Fibroblast of skin of right quadriceps (primary cell): ENCODE measurements at places on chromosomes 2 and 18.

- no peak for DNase-seq
Observed at GRCh38 chr2:153912798-153913396, 41.2 kb downstream of the GALNT13 start.

DNA sequence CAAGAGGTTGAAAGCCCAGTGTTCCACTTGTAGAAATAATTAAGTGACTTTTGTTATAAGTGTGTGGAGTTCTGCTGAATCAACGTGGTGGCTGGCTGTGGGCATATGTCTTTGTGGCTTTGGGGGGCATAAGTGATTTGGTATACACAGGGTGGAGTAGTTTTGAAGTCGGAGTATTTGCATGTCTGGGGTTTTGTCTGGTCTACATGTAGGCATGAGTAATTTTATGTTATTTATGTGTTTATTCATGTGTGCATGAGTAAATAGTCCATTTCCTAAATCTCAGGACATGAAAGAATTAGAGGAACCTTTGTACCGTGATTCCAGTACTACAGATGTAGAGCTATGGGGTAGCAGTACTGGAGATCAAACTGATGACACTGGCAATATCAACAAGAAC lies 179.7 kb downstream of the DYSF start:
- no peak for DNase-seq

GRCh38 chr2:128488434-128488833 lies 169.8 kb upstream of the HS6ST1 start:
- DNase-seq, result peak; percentile 36

GRCh38 chr2:99876956-99877355 lies 265.4 kb downstream of the AFF3 start:
- DNase-seq, result no peak

DNA sequence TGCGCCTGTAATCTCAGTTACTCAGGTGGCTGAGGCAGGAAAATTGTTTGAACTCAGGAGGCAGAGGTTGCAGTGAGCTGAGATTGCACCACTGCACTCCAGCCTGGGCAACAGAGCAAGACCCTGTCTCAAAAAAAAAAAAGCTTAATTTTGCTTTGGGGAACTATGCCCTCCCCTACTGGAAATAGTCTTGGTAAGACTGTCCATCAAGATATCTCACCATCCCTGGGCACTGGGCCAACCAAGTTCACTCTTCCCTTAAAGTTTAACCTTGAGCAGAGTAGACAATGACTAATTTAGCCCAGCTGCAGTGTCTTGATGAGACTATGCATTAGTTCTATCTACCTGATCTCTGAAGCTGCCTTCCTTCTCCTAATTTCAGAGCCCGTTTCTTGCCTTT lies 44.7 kb downstream of the ASXL2 start:
- peak; percentile 13 for DNase-seq

DNA sequence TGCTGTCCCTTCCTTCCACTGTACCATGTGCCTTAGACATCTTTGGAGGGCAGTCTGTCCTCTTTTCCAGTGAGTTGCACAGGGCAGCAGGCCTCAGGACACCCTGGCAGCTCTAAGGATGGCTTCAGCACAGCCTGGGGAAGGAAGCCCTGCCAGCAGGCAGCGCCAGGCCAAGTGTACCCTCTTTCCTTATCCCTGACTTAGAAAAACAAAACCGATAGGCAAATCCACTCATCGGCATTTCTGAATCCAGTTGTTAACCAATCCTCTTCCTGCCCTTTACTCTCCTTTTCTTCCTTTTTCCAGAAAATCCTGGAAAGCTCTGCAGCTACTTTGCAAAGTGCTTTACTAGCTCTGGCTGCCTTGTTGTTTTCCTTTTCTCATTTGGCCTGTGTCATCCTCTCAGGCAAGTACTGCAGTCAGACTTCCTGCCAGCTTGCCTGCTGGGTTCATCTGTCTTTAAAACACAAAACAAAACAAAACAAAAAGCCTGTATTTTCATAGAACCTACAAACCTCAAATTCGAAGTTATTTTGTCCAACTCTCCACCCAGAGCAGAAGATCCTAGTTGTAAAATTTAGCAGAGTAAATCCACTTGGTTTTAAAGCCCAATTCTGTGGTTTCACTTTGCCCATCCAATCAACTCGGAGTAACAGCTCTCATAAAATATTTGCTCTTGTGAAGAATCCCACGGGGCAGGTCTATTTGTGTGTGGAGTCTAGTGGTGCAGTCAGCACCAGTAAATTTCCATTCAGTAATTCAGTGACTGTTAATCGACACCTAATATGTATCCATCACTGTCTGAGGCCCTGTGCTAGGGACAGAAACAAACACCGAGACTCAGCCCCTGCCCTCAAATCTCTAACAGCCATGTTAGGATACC lies 45.2 kb downstream of the PCBP1 start:
- DNase-seq, result peak; percentile 49

DNA sequence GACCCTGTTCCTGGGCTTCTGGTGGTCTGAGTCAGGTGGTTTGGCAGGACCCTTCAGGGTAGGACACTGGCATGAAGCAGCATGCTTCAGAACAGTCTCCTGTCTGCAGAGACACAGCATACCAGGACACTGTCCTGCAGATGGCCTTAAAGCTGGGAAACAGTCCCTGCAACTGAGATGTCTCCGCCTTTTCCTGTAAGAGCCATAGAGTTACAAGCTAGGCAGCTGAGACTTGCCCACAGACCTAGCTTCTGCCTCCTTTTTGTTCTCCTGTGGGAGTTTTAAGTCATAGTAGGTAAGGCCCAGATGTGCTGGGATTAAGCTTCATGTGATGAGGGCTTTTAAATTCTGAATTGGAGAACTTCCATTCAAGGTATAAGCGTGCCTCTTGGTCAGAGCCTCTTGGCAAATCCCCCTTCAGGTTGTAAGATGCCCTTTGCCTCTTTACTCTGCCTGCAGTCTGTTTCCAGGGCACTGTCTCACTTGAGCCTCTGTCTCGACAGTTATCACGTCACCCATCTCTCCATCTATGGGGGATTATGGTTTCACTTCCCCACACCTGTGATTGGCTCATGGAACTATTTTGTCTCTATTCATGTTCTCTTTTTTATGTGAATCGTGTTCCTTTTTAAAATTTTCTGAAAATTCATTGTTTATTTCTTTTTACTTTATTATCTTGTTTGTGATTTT lies 51.8 kb downstream of the COA5 start:
- DNase-seq, result no peak

GRCh38 chr2:67717692-67718091 lies 320.6 kb downstream of the ETAA1 start:
- DNase-seq, result peak; percentile 10

GRCh38 chr2:16861530-16861929 lies 195.9 kb upstream of the CYRIA start:
- peak; percentile 18 for DNase-seq

GRCh38 chr2:204570421-204570820 lies 25.1 kb downstream of the PARD3B start:
- DNase-seq, result no peak

DNA sequence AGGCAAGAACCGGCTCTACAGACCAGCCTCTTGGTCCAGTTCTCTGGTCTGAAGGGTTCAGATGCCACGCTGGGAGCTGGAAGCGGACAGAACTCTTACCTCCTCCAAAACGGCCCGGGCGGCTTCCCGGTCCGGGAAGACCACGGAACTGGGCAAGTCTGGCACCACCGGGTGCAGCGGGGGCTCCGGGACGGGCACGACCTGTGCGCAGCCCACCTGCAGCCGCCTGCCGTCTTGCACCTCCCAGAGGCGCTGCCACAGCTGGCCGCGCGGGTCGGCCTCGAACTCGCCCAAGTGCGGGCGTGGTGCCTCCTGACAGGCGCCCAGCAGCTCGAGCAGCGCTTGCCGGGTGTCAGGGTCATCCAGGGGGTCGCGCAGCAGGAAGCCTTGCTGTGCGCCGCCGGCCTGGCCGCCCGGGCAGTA lies 773 bp downstream of the CMPK2 start:
- no peak for DNase-seq

GRCh38 chr18:13379930-13380690 lies 161.6 kb downstream of the LDLRAD4 start:
- no peak for DNase-seq

- DNase-seq, result no peak
Observed at GRCh38 chr2:55772109-55772980, 78.7 kb upstream of the PNPT1 start.

DNA sequence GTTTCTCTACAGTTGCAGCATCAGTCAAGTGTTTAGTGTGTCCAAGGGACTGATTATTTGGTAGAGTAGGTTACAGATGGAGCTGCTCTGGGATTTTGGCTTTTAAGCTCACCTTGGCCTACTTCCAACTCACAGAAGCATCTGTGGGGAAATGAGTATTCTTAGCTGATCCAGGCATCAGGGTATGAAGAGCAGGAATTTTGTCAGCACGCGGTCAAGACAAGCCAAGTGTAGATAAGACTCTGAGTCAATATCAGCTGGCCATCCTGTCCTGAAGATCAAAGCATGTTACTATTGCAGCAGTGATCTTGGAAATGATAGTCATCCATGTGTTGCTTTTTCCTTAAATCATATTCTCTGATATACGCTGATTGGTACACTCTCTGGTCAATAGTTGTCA lies 24.4 kb downstream of the SERPINB4 start:
- no peak for DNase-seq

DNA sequence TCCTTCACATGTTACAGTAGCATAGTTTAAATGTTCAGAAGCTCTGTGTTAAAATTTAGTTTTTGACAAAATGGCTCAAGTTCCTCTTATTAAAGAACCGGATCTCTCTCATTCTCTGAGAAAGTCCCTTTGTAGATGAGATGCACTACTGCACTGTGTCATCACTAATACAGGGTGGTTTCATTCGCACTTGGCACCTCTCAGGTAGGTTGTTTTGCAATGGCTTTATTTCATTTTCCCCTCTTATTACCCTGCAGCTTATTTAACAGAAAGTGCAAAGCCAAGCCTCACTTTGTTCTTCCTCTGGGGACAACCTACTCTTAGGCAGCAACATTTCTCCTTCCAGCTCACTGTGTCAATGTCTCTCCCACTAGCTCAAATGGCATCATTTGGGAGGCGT lies 185.1 kb downstream of the DLGAP1 start:
- DNase-seq, result no peak

GRCh38 chr2:16660556-16660955 lies 5.1 kb downstream of the CYRIA start:
- DNase-seq, result no peak

DNA sequence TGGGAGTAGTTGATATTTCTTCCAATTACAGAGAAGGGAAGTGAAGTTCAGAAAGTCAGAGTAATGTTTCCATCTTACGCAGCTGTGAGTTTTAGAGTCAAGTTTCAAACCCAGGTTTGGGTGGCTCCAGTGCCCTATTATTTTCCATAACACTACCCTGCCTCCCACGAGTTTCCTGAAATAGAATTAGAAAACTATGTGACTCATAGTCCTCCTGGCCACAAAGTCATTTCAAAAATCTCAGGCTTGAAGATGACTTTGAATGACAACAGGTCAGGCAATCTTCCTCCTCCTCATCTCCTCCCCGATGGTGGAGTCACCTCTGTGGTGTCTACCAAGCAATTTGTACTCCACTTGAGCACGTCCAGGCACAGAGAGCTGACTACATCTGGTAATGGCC lies 212.3 kb upstream of the TRIB2 start:
- peak; percentile 68 for DNase-seq

GRCh38 chr18:51337406-51337805 lies 139.9 kb upstream of the MEX3C start:
- DNase-seq, result peak; percentile 12

DNA sequence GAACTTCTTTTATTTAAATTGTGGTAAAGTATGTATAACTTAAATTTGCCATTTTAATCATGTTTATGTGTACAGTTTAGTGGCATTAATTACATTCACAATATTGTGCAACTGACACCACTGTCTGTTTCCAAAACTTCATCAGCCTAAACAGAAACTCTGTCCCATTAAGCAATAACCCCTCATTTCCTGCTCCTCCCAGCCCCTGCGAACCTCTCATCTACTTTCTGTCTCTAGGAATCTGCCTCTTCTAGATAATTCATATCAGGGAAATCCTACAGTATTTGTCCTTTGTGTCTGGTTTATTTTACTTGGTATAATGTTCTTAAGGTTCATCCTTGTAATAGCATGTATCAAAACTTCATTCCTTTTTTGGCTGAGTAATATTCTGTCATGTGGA lies 75.1 kb downstream of the BOLA3 start:
- DNase-seq, result no peak

- DNase-seq, result peak; percentile 61
Observed at GRCh38 chr2:207252979-207253645, 87.4 kb upstream of the KLF7 start.

DNA sequence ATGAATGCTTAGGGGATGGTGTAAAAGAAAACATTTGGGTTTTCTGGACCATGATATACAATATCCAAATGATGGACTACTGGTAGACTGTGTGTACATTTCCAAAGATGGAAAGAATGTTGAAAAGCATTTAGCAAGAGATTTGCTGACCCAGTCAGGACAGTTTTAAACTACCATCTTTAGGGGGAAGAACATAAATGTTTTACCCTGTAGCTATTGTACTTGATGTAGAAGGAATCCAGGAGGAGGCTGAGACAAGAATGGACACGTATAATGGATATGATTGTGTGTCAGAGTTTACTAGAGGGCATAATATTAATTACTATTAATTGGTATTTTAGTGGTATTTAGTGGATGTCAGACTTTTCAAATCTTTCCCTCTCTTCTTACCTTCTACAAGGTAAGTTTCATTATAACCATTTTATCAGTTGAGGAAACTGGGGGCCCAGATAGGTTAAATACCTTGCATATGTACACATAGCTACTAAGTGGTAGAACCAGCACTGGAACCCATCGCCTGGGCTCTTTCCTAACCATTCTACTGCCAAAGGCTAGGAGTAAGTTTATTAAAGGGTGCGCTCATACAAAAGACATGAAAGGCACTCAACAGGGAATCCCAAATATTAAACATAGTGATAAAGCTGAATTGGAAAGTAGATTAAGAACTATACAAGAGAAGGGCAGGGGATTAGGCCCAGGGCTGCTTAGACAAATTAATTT lies 8.9 kb downstream of the TACR1 start:
- no peak for DNase-seq

- DNase-seq, result no peak
Observed at GRCh38 chr18:24877066-24877465, 416.6 kb downstream of the HRH4 start.

DNA sequence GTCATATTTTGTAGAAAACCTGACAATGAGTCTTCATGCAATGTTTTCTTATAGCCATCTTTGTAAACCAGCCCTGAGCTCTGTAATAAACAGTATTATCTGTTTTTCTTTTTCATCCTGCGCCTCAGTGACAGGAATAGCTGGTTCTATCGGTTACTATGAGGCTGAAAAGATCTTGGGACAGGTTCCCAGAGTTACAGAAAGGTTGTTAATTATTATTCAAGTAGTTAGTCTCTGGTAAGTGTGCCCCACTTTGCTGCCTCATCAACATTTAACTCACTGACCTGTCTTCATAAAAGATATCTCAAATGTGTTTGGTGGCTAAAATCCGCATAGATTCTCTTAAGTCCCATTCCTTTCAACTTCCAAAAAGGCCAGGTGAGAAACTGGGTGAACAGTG lies 18.6 kb downstream of the ACAA2 start:
- DNase-seq, result no peak
